ENCODE measurements at places on chromosomes 4 and X. TPM values are rescaled to one million over a fixed set of nuclear protein-coding genes. Genes with fewer than 3 reads are reported as not detected.

The CT45A2 gene
- polyA plus RNA-seq: not detected

DNA sequence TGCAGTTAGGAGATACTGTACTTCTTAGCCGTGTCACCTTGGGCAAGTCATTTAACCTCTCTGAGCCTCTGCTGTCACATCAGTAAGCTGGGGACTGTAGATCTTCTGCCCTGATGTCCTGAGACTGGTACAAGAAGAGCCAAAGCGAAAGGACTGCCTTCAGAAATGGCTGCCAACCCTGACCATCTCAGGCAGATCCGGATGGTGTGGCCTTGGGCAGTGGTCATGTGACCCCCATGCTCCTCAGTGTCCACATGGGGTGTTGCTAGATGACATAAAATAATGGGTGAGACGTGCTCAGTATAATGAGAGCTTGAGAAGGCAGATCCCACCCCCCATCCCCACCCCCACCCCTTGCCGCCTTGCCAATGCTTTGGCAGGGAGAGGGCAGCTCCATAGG lies 60.4 kb upstream of the MTM1 start:
- DNase-seq: no peak

The OPN1MW3 gene
- polyA plus RNA-seq: not detected

DNA sequence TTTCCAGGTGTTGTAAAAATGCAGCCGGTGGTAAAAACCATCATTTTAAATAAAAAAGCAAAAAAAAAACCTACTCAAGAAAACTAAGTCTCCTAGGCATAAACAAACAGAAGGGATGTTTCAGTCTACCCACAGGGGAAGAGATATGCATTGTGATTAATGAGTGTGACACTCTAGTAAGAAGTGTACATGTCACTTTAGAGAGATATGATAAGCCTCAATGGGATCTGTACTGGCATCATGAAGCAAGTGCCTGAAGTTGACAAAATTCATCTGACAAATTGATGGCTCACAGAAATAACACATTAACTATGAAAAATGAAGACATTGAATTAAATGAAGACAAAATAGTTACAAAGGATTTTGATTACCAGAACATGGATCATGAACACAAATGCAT lies 162.7 kb downstream of the NPFFR2 start:
- no peak for DNase-seq

The TSPAN6 gene
- polyA plus RNA-seq: 24.9 TPM

DNA sequence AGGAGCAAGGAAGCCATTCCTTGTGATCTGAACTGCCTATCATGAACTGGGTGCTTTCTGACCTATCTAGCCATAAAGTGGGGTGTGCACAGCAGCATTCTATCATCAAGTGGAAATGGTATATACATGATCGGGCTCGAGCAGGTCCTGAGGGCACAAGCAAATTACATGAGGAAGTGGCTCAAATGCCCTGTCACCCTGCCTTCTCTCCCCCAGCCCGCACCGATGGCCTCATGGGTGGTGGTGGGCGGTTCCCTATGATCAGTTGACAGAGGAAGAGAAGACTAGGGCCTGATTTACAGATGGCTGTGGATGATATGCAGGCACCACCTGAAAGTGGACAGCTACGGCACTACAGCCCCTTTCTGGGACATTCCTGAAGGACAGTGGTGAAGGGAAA lies 46.3 kb upstream of the BCLAF3 start:
- no peak for DNase-seq

GRCh38 chr4:127479031-127479622 lies 153.6 kb upstream of the INTU start:
- DNase-seq: peak; percentile 71

The CXorf49 gene
- polyA plus RNA-seq: not detected

DNA sequence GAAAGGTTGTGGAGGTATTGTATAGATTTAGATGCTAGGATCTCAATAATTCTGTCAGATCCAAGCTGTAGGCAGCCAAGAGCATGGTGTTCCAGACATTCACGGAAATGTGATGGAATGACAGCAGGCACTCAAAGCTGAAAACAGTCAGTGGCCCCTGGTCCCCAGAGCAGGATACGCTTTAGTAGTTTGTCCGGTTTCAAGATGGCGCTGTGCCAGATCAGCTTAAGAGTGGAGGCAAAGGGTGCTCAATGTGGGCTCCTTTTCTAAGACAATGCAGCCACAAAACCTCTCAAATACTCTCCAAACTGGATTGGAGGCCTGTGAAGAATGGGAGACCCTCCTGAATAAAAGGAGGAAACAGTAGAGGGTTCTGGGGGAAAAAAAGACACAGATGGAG lies 291.2 kb upstream of the HS3ST1 start:
- DNase-seq: no peak

GRCh38 chrX:130028196-130028595 lies 45.8 kb downstream of the BCORL1 start:
- peak; percentile 49 for DNase-seq

DNA sequence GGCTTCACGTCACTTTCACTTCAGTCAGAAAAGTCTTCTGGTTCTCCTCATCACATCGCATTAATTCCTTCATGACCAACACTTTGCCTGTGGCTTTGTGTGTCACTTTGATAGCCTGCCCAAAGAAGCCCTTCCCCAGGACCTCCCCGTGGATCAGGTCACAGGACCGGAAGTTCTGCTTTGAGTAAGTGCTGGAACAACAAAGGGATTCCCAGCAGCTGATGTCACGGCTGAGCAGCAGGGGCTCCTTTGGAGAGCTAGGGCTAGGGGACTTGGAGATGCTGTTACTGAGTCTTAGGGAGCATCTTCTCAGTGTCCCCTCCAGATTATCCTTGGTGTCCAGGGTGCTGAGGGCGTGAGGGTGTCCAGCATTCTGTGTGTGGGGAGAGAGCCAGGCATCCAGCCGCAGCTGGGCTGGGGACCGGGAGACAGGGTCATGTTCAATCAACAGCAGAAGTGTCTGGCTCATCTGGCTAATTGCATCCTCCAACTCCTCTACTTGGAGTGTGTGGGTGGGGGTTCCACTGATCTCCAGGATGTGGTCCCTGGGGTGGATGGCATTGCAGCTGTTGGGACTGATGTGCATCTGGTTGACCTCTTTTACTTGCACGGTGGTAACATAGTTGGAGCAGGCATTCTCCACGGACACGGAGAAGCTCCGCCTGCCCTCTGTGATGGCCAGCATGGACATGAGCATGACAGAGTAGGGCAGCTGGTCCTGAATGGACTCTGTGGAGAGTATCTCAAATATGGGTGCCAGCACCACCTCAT lies 39.2 kb upstream of the ARHGAP6 start:
- DNase-seq: no peak

The TCEAL5 gene
- not detected for polyA plus RNA-seq

- DNase-seq: no peak
Measured at GRCh38 chrX:20229155-20229554, 37.6 kb downstream of the RPS6KA3 start.

The CXCL6 gene
- polyA plus RNA-seq: 0.66 TPM

- no peak for DNase-seq
Measured at GRCh38 chrX:49892542-49892941, 13.3 kb downstream of the USP27X start.

The ADAMTS3 gene
- 1.7 TPM for polyA plus RNA-seq

- DNase-seq: no peak
Measured at GRCh38 chrX:65300104-65300809, 234.3 kb downstream of the LAS1L start.

The SATL1 gene
- polyA plus RNA-seq: not detected

- peak; percentile 9 for DNase-seq
Measured at GRCh38 chrX:85903692-85904471, 143.5 kb downstream of the CHM start.

DNA sequence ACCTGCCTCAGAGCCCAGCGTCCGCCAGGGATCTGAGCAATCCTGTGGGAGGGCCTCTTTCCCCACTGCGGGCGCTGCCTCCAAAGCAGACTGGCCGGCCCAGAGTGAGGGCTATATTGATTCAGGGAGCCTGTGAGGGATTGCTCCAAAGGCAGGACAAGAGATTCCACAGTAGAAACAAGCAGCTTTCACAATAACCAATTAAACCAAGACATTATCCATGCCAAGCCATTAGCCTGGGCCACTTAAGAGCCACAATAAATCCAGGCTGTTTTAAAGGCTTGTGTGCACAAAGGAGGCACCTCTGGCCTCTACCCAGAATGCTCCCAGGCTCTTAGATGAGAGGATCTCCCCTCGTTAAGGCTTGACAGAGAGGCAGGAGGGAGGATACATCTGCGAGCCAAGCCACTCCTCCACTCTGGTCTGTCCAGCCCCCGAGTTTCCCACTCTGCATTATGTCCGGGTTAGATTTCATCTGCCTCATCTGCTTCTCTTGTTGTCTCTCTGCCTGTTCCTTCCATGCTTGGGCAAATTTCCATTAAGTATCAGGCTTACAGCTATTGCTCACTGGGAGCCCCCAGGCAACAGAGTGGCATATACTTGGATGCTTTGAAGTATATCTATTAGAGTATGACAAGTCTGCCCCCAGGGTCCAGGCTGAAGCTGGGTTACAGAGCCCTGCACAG lies 357.9 kb downstream of the UNC5C start:
- peak; percentile 20 for DNase-seq

GRCh38 chr4:105181259-105181658 lies 34.6 kb downstream of the TET2 start:
- no peak for DNase-seq

The ETDA gene
- polyA plus RNA-seq: not detected

The AWAT1 gene
- polyA plus RNA-seq: not detected

GRCh38 chr4:39970671-39971640 lies 6.8 kb downstream of the PDS5A start:
- no peak for DNase-seq

The NXF2 gene
- not detected for polyA plus RNA-seq

The PCYT1B gene
- 0.14 TPM for polyA plus RNA-seq

GRCh38 chr4:141376769-141377168 lies 156.1 kb downstream of the ZNF330 start:
- no peak for DNase-seq

DNA sequence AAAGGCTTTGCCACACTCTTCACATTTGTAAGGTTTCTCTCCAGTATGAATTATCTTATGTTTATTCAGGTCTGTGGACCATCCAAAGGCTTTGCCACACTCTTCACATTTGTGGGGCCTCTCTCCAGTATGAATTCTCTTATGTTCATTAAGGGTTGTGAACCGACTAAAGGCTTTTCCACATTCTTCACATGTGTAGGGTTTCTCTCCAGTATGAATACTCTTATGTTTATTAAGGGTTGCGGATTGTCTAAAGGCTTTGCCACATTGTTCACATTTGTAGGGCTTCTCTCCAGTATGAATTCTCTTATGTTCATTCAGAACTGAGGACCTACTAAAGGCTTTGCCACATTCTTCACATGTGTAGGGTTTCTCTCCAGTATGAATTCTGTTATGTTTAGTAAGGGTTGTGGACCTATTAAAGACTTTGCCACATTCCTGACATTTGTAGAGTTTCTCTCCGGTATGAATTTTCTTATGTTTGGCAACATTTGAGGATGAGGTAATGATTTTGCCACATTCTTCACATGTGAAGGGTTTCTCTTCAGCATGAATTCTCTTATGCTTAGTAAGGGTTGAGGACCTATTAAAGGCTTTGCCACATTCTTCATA lies 33.7 kb downstream of the ZNF732 start:
- DNase-seq: no peak

DNA sequence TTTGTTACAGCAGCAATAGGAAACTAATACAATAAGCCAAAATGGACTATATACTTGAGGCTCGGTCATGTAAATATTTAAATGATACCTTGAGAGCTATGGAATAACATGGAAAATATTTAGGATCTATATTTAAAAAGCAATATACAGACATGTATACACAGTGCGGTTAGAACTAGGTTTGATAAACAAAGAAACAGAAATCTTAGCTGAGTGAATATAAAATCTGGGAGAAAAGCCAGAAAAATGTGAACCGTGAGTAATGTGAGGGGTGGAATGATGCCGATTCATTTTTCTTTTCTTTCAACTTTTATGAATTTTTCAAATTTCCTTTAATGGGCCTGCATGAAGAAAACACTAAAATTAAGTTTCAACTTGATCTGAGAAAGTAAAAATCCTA lies 104.1 kb downstream of the ATXN3L start:
- peak; percentile 61 for DNase-seq

DNA sequence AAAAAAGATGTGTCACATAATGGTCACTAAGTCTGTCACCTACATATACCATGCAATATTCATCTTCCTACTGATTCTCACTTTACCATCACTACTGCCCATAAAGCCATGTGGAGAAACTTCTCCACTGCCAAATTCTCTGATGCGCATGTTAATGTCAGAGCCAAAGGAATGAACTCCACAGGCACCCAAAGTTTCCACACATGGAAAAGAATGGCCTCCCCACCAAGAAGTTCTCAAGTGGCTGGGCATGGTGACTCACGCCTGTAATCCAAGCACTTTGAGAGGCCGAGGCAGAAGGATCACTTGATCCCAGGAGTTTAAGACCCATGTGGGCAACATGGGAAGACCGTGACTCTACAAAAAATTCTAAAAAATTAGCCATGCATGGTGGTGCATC lies 43.8 kb upstream of the UGDH start:
- no peak for DNase-seq

- no peak for DNase-seq
Measured at GRCh38 chr4:136925203-136925602, 607.1 kb downstream of the PCDH18 start.

DNA sequence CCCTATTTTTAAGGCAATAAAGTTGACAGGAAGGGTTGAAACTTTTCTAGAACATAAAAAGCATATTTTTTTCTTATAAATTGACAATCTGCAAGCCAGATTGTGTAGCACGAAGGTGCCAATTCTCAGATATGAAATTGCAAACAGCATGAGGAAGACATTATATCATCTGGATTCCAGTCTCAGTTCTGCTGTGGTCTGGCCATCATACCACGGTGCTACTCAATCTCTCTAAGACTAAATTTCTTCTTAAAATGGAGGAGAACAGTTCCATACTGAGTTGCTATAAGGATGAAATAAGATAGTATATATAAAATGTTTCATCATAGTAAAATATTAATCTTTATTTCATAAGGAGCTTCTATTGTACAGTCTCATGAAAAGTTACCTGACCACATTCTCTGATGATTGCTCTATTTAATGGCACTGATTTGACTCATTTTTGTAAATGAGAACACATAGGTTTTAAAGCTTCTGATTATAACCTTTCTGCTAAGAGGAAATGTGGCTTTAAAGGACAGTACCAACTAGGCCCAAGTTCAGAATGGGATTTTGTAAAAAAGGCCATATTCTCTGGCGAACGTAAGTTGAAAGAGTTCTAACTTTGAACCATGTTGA lies 127.9 kb downstream of the SHROOM3 start:
- no peak for DNase-seq

The HGFAC gene
- not detected for polyA plus RNA-seq

DNA sequence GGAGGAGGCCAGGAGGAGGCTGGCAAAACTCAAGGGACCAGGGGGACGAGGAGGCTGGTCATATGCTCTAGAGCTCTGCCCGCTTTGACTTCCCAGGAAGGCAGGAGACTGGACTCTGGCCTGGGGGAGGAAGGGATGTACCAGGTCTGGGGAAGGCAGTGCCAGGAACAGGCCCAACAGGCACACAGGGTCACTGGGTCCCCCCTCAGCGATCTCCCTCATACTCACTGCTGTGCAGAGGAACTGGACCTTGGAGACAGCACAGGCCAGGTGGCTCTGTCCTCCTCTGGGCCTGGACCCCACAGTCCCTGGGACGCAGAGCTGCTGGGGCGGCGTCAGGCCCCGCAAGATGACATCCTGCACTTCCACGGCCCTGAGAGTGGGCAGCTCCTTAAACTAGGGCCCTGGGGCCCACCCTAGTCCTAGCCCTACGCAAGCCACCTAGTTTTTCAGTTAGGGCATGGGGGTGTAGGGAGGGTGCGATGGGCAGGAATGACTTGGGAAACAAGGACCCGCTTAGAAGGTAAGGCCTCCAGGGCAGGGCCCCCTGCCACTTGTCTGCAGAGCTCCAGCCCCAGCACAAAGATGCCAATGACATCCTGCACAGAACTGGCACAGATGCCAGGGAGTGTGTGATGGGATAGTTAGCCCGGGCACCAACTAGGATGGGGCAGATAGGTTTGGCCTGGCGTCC lies 59.5 kb downstream of the HTRA3 start:
- DNase-seq: no peak

The OTUD4 gene
- polyA plus RNA-seq: 25.7 TPM
